Ovary (tissue), 10 donors: ENCODE measurements at places on chromosomes 4 and X. TPM values are rescaled to one million over a fixed set of nuclear protein-coding genes. Genes with fewer than 3 reads are reported as not detected.

DNA sequence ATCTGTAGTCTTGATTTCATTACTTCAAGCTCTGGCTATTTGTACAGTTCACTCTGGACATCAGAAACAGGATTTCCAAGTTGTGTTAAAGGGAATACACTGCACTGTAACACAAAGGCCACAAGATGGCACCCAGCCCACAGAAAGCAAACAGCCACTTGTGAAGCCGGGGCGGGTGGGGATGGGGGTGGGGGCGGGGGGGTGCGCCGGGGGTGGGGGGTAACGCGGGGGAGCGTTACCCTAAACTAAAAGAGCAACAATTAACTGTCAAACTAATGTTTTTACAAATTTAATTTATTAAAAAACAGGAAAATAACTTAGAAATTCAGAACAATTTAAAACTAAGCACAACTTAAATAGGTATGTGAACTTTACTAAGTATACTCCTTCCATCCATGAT lies 27.3 kb downstream of the PRDX4 start:
- peak; percentile 68 for DNase-seq
- H3K27ac ChIP-seq: no peak overlapping the region
- no peaks in the 10 kb centered on the region for H3K36me3 ChIP-seq

NIPAL1 gene
- 0.15 TPM for polyA plus RNA-seq

DNA sequence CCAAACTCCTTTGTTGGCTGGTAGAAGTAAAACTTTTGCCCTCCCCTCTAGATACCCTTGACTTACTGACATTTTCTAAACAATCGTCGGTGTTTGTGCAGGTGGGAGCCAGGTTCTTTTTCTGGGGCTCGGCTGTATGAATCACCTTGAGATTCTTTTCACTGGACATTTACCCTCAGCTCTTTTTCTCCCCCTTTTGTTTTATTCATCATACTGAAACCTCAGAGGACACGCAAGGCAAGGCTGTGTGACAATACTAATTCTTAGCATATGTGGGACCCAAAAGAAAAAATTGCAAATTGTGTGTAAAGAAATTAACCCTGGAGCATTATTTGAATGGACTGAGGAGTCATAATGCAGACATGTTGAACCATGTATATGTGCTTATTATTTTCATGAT lies 194.0 kb downstream of the PCDH19 start:
- DNase-seq: no peak
- no peaks in the 10 kb centered on the region for H3K27me3 ChIP-seq
- no peaks in the 10 kb centered on the region for H3K36me3 ChIP-seq
- no peak overlapping the region for H3K4me3 ChIP-seq

DNA sequence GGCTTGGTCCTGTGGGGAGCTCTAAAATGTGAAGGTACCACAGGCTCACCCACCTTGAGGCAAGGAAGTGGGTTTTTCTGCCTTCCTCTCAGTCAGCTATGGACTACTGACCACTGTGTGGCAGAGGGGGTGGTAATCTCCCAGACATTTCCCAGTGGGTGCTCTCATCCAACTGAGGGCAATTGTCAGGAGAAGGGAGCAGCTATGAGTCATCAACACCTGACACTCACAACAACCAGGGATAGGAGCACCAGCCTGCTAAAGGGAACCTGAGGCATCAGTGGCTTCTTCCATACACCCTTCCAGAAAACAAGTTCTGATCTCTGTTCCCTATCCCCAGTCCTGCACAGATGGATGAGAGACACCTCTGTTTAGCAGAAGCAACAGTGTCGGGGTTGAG lies 468.8 kb downstream of the BCOR start:
- H3K27ac ChIP-seq: no peak overlapping the region
- no peak for DNase-seq
- H3K27me3 ChIP-seq: no peaks in the 10 kb centered on the region
- H3K36me3 ChIP-seq: no peaks in the 10 kb centered on the region
- H3K4me1 ChIP-seq: no peaks in the 10 kb centered on the region

- H3K36me3 ChIP-seq: no peaks in the 10 kb centered on the region
- H3K4me3 ChIP-seq: no peak overlapping the region
- no peak for DNase-seq
- H3K27me3 ChIP-seq: no peaks in the 10 kb centered on the region
Observed at GRCh38 chr4:135741583-135741982, 1540.0 kb upstream of the PABPC4L start.

DNA sequence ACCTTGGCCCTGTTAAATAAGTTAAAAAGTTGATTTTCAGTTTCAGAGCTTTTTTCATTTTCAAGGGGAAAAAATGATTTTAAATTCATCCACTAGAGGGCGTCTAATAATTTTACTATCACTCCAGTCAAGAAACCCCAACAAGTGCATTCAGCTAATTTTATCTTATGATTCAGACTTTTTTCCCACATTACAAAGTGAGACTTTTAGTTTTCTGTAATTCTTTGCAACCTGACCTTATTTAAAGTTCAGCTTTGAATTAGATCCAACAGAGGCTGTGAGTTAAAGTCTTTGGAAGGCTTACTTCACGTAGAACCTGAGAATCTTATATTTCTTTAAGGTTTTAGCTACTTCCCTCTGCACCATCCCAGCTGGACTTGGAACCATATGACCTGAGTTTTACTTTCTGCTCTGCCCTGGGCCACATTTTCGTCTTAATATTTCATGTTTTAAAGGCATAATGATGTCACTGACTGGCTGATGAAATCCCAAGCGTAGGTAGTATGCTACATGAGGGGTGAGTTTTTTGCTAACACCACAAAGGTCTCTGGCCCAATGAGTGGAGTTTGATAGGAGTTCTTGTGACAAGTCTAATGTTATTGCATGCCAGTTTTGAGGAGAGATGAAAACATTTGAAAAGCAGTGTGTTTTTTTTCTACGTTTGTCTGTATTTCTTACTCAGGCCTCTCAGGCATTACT lies 7.2 kb downstream of the GNRHR start:
- DNase-seq: no peak
- no peaks in the 10 kb centered on the region for H3K27me3 ChIP-seq
- no peaks in the 10 kb centered on the region for H3K4me1 ChIP-seq
- no peaks in the 10 kb centered on the region for H3K36me3 ChIP-seq

DNA sequence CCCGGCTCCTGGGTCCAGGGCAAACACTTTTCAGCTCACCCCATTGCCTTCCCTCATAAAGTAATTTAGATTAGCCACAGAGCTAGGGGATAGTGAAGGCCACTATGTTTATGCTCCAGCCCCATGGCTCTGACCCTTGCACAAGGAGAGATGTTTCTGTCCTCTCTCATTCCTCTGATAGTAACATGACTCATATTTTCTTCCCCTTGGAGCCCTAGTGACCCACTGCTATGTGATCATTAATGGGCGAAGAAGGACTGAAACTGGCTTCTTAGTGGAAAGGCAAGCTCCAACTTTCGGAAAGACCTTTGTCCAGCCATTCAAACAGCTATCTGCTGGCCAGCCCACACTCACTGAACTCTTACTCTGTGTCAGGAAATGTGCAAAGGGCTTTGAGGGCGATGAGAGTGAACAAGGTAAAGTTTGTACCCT lies 12.3 kb downstream of the CLDN2 start:
- H3K36me3 ChIP-seq: no peaks in the 10 kb centered on the region
- no peak for DNase-seq
- H3K4me3 ChIP-seq: no peak overlapping the region

ABCG2 gene
- 13.0 TPM for polyA plus RNA-seq

IL1RAPL1 gene
- polyA plus RNA-seq: 0.23 TPM

GRCh38 chr4:38644201-38644600 lies 19.8 kb upstream of the KLF3 start:
- no peaks in the 10 kb centered on the region for H3K4me1 ChIP-seq
- no peaks in the 10 kb centered on the region for H3K27me3 ChIP-seq
- no peak for DNase-seq

POF1B gene
- 0.58 TPM for polyA plus RNA-seq

- no peaks in the 10 kb centered on the region for H3K4me1 ChIP-seq
- DNase-seq: no peak
- H3K36me3 ChIP-seq: no peaks in the 10 kb centered on the region
- no peak overlapping the region for H3K27ac ChIP-seq
- H3K4me3 ChIP-seq: no peak overlapping the region
- no peaks in the 10 kb centered on the region for H3K27me3 ChIP-seq
Observed at GRCh38 chr4:138927072-138927471, 88.5 kb upstream of the NOCT start.
